ENCODE measurements at places on chromosomes 1 and 21.

DNA sequence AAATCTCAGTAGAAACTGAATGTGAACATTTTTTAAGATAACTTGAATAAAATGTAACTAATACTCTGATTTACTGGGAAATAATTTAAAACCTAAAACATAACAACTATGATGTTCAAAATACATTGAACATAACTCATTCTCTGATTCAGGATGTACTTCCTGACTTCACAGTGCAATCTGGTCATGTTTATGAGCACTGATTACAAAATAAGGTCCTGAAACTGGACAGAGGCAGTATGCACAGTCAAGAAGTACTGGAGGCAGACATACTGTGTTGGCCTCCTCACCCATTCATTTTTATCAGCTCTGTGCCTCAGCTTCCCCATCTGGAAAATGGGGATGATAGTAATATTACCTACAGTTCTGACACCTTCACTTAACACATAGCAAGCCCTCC, 651.3 kb downstream of the PTPRC start:
- no peak for DNase-seq

DNA sequence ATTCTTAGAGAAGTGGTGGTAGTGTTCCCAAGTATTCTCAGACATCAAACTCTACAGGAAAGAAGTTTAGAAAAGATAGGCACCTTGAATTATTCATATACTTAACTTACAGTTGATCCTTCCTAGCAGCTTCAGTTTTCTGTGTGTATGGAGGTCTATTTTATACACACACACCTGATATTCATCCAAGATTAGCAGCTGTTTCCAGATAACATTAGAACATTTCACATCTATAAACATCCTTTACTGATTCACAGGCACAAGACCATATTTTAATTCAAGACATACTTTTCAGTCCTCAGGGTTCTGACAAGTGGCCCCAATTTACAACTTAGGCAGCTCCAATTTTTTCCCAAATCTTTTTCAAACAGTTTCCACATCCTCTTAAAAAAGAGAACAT, 287.8 kb upstream of the USP25 start:
- DNase-seq, result no peak

- DNase-seq, result no peak
Observed at GRCh38 chr1:119554183-119554582, 47.2 kb downstream of the HSD3B1 start.

- no peak for DNase-seq
Observed at GRCh38 chr1:152770411-152770810, 4.5 kb upstream of the LCE1F start.

GRCh38 chr1:245877976-245878375, 629.1 kb downstream of the SMYD3 start:
- DNase-seq, result no peak

DNA sequence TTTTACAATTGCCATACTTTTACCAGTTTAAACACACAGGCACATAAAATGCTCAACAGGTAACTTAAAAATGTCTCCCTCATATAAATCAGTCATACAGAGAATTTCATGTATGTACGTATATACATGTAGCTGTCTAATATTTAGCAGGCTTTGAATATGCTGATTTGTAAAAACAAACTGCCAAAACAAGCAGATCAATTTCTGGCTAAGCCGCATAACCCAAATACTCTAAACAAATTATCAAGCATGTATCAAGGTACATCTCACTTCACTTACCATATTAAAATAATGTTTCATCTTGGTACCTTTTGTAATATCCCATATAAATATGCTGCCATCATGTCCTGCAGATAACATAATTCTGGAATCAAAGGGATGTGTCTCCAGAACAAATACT, 43.8 kb downstream of the BRWD1 start:
- DNase-seq, result no peak

GRCh38 chr21:28224191-28224726, 768.4 kb downstream of the LTN1 start:
- no peak for DNase-seq

GRCh38 chr1:45840704-45841103, 37.3 kb downstream of the MAST2 start:
- no peak for DNase-seq

- no peak for DNase-seq
Observed at GRCh38 chr1:167670563-167670962, 40.5 kb downstream of the RCSD1 start.

DNA sequence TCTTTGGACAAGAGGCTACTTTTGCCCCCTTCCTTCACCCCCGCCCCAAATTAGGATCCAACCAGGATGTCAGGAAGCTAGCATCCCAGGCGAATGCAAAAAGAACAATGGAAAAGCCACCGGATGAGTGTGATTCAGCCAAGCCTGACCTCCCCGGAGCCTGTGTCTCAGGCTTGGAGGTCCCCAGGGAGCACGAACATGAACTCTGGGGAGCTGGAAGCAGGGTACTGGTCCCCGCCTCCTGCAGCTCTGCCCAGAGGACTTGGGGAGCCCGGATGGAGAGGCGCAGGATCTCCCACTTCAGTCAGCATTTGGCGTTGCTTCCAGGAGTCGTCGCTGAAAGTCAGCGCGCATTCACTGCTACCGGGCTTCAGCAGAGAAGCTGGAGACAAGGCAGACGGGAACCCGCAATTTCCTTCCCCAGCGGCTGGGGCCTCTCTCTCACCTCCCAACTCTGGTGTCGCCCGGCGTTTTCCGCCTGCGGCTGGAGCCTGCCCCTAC, 1.8 kb upstream of the TBX15 start:
- no peak for DNase-seq

DNA sequence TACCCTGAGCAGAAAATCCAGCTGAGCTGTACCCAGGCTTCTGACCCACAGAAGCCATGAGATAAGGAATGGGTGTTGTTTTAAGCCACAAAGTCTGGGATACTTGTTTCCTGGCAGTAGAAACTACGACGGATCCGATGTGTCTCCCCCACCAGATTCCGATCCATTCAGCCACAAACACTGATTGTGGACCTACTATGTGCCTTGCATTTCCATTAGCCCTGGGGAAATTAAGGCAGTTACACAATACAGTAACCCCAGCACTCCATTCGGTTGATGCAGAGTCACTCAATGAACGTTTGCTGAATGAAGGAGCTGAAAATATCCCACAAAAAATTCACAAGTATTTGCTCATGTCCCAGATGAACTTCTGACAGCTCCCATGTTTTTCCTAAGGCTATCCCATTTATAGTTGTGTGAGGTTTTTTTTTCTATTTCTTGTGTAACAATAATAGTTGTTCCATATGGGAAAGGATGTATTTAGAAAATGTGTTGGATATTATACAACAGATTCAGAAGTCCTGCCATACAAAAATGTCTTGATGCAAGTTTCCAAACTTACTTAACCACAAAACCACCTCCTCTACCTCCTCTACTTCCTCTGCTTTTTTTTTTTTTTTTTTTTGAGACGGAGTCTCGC, 29.6 kb upstream of the KAZN start:
- no peak for DNase-seq

GRCh38 chr1:187873126-187873525, 1044.4 kb downstream of the PLA2G4A start:
- no peak for DNase-seq

- DNase-seq, result no peak
Observed at GRCh38 chr1:167294528-167294927, 73.8 kb downstream of the POU2F1 start.

DNA sequence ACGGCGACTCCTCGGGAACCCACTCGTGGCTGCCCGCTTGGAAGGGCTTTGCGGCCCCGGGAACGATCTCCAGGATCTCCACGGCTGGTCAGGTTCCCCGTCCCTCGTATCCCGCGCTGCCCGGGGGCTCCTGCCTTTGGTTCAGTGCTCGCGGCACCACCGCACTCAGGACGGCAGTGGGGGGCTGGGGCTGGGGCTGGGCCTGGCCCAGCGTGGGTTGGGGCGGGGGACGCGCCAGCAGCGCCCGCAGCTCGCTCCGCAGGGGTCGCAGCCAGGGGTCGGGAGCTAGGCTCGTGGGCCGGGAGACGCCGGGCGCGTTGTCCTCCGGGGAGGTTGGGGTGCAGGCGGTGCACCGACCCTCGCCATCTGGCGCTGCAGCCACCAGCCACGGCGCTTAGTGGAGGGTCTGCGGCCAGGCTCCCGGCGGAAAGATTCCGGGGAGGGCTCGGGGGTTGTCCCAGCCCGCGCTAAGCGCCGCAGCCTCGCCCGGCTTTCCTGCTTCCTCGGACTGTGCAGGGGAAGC, 8.9 kb downstream of the SIM2 start:
- DNase-seq, result no peak
